Myometrial cell (primary cell): ENCODE measurements at places on chromosomes 7 and 10. TPM values are rescaled to one million over a fixed set of nuclear protein-coding genes. Genes with fewer than 3 reads are reported as not detected.

FXYD4 gene
- not detected in 2 replicates for total RNA-seq

TMUB1 gene
- total RNA-seq = 51.6 and 67.5 TPM in 2 replicates

TAS2R41 gene
- not detected in 2 replicates for total RNA-seq

AP1S1 gene
- total RNA-seq = 274 and 306 TPM in 2 replicates

BRAT1 gene
- 43.8 and 51.0 TPM in 2 replicates for total RNA-seq

VAX1 gene
- total RNA-seq = not detected in 2 replicates

WDFY4 gene
- total RNA-seq = not detected in 2 replicates

CYP2W1 gene
- total RNA-seq = not detected in 2 replicates

SLC29A3 gene
- 2.5 and 4.3 TPM in 2 replicates for total RNA-seq

CRCP gene
- total RNA-seq = 29.1 and 37.2 TPM in 2 replicates

HECW1 gene
- total RNA-seq = under 0.01 and 1.9 TPM in 2 replicates
